GM23338 (cell line): ENCODE measurements at places on chromosomes 4 and X. TPM values are rescaled to one million over a fixed set of nuclear protein-coding genes. Genes with fewer than 3 reads are reported as not detected.

The CLGN gene
- 3.8 and 5.2 TPM in 2 replicates for polyA plus RNA-seq

The NLGN3 gene
- 4.5 and 5.2 TPM in 2 replicates for polyA plus RNA-seq

The CPE gene
- 8.8 and 10.3 TPM in 2 replicates for polyA plus RNA-seq

The CLCN3 gene
- 9.6 and 10.9 TPM in 2 replicates for polyA plus RNA-seq

The ADRA2C gene
- 3.0 and 4.1 TPM in 2 replicates for polyA plus RNA-seq

The KDR gene
- polyA plus RNA-seq: 25.9 and 27.9 TPM in 2 replicates

The HS3ST1 gene
- polyA plus RNA-seq: 1.3 and 1.8 TPM in 2 replicates

The CPLX1 gene
- polyA plus RNA-seq: 0.86 and 1.1 TPM in 2 replicates

The IBSP gene
- polyA plus RNA-seq: not detected in 2 replicates

The MGAT4D gene
- polyA plus RNA-seq: not detected in 2 replicates

The DKK2 gene
- polyA plus RNA-seq: 0.05 and 0.09 TPM in 2 replicates

The TLR7 gene
- polyA plus RNA-seq: not detected in 2 replicates

The NUDT11 gene
- polyA plus RNA-seq: 25.0 and 27.5 TPM in 2 replicates

The HPGDS gene
- not detected in 2 replicates for polyA plus RNA-seq

The NPY1R gene
- 3.1 and 3.8 TPM in 2 replicates for polyA plus RNA-seq

The ALB gene
- polyA plus RNA-seq: not detected in 2 replicates

The ZIC3 gene
- 29.9 and 30.8 TPM in 2 replicates for polyA plus RNA-seq

The RS1 gene
- not detected in 2 replicates for polyA plus RNA-seq

The PHOX2B gene
- polyA plus RNA-seq: not detected in 2 replicates

The SAGE1 gene
- polyA plus RNA-seq: not detected in 2 replicates
